ENCODE measurements at places on chromosomes 6 and 20. TPM values are rescaled to one million over a fixed set of nuclear protein-coding genes. Genes with fewer than 3 reads are reported as not detected.
A peak's percentile ranks its signal among the peaks of the same experiment; 100 is the strongest.

DNA sequence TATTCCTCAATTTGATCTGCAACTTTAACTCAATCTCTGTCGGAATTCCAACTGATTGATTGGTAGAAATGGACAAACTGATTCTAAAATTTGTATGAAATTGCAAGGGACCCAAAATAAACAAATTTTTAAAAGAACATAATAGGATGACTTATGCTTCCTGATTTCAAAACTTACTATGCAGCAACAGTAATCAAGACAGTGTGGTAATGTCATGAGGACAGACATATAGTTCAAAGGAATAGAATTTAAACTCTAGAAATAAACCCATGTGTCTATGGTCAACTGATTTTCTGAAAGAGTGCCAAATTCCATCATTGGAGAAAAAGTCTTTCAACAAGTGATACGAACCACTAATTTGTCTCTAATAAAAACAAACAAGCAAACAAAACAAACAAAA lies 1320.1 kb upstream of the GJE1 start:
- H3K27ac ChIP-seq, result no peak overlapping the region
- H3K27me3 ChIP-seq, result no peaks in the 10 kb centered on the region
- no peaks in the 10 kb centered on the region for H3K4me1 ChIP-seq
- no peaks in the 10 kb centered on the region for H3K36me3 ChIP-seq
- no peak for DNase-seq

DNA sequence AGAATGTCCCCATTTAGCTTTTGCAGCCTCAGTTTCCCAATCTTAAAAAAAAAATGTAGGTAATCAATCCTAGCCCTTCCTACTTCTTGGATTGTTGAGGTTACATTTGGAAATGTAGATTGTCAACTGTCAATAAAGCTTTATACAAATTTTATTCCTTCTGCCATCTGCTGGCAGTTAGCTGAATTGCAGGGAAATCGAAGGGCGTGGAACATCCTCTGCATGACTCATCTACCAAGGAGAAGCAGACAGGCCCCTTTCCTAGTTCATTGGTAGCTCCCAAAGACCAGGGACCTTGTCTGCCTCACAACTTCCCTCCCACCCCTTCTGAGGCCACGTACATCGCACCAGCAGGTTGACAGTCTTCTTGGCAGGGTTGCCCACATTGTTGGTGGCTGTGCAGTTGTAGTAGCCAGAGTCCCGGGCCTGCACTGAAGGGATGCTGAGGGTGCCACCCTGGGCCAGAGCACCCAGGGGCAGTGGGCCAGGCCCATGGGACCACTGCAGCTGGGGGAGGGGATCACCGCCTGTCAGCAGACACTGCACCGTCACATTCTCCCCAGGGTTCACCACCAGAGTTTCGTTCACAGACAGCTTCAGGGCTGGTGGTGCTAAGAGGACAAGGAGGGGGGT lies 43.6 kb downstream of the MDGA1 start:
- DNase-seq, result peak; percentile 49
- H3K36me3 ChIP-seq, result no peaks in the 10 kb centered on the region
- no peaks in the 10 kb centered on the region for H3K4me1 ChIP-seq
- no peak overlapping the region for H3K27ac ChIP-seq
- H3K27me3 ChIP-seq, result no peaks in the 10 kb centered on the region
- H3K4me3 ChIP-seq, result no peak overlapping the region

DNA sequence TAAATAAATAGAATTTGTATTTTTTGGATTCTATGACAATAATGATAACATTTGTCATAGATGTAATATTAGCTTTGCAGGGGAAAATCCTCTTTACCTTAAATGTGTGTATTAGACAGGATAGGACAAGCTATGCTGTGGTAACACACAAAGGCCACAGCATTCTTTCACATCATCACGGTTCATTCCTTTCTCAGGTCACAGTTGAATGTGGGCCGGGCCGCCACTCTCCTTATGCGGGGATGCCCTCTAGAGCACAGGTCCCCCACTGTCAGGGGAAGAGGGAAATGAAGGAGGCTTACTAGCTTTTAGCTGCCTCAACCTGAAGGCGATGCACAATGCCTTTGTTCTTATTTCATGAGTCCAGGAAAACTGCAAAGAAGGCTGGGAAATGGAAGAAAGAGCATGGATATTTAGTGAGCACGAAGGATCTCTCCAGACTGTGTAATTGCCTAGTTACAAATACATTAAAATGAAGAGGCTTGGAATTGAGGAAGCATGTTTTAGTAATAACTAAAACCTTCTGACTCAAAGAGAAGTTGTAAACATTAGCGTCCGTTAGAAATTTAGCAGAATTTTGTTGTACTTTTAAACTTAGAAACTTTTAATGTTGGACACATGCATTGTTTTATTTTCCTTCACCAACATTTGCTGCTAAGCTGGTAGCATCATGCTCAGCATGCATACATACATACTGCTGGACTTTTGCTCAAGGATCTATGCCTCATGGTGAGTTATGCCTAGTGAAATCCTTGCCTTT lies 248.9 kb upstream of the FOXQ1 start:
- H3K36me3 ChIP-seq, result no peaks in the 10 kb centered on the region
- H3K27me3 ChIP-seq, result no peaks in the 10 kb centered on the region
- H3K27ac ChIP-seq, result no peak overlapping the region

DNA sequence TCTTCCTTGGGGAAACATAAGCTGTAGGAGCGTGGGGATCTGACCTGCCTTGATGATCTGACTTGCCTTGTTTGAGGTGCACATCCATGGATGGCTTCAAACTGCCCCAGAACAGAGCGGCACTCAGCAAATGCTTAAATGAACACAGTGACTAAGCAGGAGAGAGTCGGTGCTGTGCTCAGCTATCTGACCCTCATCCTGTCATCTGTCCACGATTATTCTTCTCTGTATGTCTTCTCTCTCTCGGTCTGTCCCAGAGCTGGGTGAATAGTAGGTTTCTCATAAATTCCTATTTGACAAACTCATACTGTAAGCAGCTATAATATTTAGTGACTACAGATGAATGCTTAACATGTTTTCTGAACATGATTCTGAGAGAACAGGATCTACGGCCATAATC lies 37.3 kb downstream of the TRAM2 start:
- DNase-seq, result peak; percentile 88
- peaks cover 59% of the 10 kb centered on the region for H3K4me1 ChIP-seq
- H3K4me3 ChIP-seq, result no peak overlapping the region
- H3K36me3 ChIP-seq, result peaks cover 8% of the 10 kb centered on the region

DNA sequence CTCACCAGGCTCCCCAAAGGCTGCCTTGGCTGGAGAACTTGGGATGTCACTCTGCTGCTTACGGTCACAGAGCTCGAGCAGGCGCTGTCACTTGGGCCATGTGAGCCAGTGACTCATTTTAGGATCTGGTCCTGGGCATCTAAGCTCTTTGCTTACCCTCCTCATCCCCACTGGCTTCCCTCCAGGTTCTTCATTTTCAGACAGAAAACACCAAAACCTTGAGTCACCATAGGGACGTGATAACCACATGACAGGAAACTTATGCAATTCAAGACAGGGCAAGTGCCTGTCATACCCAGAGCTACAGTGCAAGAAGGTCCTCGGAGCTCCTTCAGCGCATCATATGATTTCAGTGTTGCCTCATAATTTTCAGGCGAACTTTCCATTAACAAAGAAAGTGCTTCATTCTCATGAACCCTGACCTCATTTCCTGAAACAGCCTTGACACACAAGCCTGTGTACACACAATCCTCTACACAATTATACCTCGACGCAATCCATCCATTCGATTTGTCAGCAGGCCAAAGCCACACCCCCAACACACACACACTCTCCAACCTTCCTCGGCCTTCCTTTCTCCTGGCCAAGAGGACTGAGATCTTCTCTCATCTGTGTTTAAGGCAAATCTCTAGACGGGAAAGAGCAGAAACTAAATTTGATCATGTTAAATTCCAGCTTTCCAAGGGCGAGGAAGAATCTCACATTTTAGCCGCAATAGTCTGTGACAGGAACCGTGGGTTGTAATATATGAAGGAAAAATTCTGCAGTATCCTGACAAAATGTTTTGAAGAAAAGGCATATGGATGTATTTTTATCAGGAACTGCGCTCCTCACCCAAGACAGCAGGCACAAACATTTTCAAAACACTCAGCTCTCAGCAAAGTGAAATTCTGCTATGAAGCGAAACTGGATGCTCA lies 25.3 kb downstream of the TBC1D7 start:
- peak; percentile 94 for DNase-seq
- peak overlapping the region; percentile 37 for H3K4me3 ChIP-seq
- peaks cover 21% of the 10 kb centered on the region for H3K4me1 ChIP-seq
- H3K36me3 ChIP-seq, result peaks cover 2% of the 10 kb centered on the region
- peak overlapping the region; percentile 92 for H3K27ac ChIP-seq

Gene PDE10A
- total RNA-seq, result under 0.01 TPM

Gene TBC1D7
- total RNA-seq, result 19.3 TPM

Gene ZNF451
- 74.6 TPM for total RNA-seq

Gene BCKDHB
- total RNA-seq, result 6.2 TPM

DNA sequence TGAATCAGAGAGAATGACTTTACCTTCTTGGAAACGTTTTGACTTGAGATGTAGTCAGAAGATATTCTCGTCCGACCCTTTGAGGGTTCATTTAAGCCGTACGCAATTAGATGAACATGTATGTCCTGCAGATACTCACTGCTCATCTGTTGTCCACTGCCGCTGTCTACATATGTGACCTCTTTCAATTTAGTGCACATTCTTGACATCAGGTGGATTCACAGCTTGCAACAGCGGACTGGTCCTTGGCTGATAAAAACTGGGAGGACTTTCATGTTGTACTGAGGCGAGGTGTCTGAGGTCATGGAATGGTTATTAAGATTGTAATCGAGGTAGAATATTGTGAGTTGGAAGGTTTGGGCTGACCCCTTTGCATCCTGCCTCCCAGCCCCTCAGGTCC lies 194.2 kb downstream of the JARID2 start:
- no peaks in the 10 kb centered on the region for H3K36me3 ChIP-seq
- H3K27ac ChIP-seq, result no peak overlapping the region
- DNase-seq, result no peak
- no peak overlapping the region for H3K4me3 ChIP-seq
- peaks cover 13% of the 10 kb centered on the region for H3K4me1 ChIP-seq
- H3K27me3 ChIP-seq, result no peaks in the 10 kb centered on the region

Gene CYP39A1
- total RNA-seq, result 3.8 TPM

GRCh38 chr20:8443464-8444072 lies 311.5 kb downstream of the PLCB1 start:
- H3K4me1 ChIP-seq, result no peaks in the 10 kb centered on the region
- DNase-seq, result no peak
- H3K27me3 ChIP-seq, result no peaks in the 10 kb centered on the region
- no peak overlapping the region for H3K27ac ChIP-seq
- no peaks in the 10 kb centered on the region for H3K36me3 ChIP-seq

- H3K4me3 ChIP-seq, result no peak overlapping the region
- no peaks in the 10 kb centered on the region for H3K4me1 ChIP-seq
- H3K27me3 ChIP-seq, result no peaks in the 10 kb centered on the region
- no peak overlapping the region for H3K27ac ChIP-seq
- no peaks in the 10 kb centered on the region for H3K36me3 ChIP-seq
Measured at GRCh38 chr20:8476021-8476420, 344.0 kb downstream of the PLCB1 start.

GRCh38 chr6:163248051-163248450 lies 166.5 kb upstream of the QKI start:
- no peak for DNase-seq
- no peaks in the 10 kb centered on the region for H3K27me3 ChIP-seq
- H3K4me1 ChIP-seq, result no peaks in the 10 kb centered on the region
- H3K4me3 ChIP-seq, result no peak overlapping the region
- no peak overlapping the region for H3K27ac ChIP-seq

DNA sequence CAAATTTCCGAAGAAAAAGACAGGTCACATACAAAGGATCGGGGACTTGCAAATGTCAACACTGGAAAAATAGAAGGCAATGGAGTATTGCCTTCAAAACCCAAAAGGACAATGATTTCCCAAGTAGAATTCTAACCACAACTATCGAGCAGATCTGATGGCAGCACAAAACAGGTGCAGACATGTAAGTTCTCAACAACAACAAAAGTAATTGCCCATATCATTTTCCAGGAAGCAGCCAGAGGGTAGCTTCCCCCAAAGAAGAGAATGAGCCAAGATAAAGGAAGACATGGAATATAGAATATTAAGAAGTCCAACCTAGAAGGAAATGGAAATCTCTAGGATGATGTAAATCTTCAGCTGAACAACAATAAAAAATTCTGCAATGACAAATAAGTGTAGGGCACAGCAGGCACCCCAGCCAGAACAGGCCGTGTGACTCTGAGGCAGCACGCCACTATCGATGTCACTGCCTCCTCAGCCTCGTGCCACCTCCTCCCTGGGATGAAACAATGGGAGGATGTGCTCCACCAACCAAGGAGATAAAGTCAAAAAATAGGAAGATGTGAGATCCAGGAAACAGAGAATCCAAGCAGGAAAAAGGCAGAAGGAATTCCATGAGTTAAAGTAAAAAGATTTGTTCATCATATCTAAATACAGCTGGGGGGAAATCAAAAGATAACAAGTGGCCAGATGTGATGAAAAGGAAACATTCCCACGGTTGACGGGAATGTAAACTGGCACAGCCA lies 34.1 kb downstream of the SERPINB1 start:
- no peak overlapping the region for H3K27ac ChIP-seq
- H3K36me3 ChIP-seq, result no peaks in the 10 kb centered on the region
- no peak for DNase-seq
- H3K4me3 ChIP-seq, result no peak overlapping the region
- no peaks in the 10 kb centered on the region for H3K4me1 ChIP-seq

Gene CST4
- total RNA-seq, result 0.17 TPM

DNA sequence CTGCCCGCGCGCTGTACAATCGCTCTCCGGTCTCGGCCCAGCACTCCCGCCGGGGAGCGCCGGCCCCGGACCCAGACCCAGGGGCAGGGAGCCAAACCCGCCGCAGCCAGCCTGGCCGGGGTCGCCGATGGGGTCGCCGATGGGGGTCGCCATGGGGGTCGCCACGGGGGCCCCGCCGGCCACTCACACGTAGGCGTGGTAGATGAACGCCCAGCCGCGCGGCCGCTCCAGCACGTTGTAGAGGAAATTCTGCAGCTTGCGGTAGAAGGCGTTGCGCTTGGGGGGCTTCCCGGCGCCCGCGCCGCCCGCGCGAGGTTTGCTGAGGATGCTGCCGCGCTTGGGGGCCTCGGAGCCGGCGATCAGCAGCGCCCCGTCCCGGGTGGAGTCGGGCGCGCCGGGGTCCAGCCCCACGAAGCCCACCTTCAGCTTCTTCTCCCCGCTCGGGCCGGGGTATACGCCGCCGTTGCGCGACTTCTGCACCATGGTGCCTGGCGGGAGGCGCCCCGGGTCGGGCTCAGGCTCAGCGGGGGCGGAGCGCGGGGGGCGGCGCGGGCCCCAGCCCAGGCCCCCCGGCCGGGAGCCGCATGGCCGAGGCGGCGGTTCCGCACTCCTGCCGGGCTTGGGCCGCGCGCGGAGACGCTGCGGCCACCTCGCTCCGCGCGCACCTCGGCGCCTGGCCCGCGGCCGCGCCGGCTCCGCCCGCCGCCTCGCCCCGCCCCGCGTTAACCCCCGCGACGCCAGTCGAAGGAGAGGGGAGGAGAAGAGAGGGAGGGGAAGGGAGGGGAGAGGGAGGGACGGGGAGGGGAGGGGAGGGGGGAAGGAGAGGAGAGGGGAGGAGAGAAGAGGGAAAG lies at the start of gene KCNQ2:
KCNQ2 (minus strand) TSS at position 675 of the 851 bp plus-strand sequence; CDS start at position 483, 192 bp downstream.
- H3K36me3 ChIP-seq, result no peaks in the 10 kb centered on the region
- no peak within 1 kb of the TSS for H3K4me3 ChIP-seq
- H3K27ac ChIP-seq, result no peak within 1 kb of the TSS
- H3K4me1 ChIP-seq, result no peaks in the 10 kb centered on the region
- peaks cover 20% of the 10 kb centered on the region for H3K27me3 ChIP-seq
